Naive thymus-derived CD8-positive, alpha-beta T cell (primary cell): ENCODE measurements at places on chromosomes 6 and 20.

DNA sequence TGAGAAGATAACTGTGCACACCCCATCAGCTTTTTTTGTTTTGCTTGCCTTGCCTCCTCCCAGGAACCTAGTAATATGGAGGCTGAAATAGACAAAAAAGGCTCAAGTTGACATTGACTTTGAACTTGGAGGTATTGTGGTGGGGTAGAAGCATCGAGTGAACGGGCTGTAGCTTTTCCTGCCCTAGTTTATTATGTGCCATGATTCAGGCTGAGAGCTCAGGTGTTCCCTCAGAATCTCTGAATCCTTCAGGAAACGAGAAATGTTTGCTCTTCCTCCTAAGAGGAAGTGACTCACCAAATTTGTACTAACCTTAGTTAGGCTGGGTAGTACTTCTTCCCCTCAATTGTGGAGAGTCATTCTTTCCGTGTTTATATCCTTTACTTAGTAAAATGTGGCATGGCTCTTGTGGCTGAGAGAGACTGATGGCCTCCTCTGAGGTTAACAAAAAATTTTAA, 98.8 kb downstream of the SASH1 start:
- DNase-seq = no peak

DNA sequence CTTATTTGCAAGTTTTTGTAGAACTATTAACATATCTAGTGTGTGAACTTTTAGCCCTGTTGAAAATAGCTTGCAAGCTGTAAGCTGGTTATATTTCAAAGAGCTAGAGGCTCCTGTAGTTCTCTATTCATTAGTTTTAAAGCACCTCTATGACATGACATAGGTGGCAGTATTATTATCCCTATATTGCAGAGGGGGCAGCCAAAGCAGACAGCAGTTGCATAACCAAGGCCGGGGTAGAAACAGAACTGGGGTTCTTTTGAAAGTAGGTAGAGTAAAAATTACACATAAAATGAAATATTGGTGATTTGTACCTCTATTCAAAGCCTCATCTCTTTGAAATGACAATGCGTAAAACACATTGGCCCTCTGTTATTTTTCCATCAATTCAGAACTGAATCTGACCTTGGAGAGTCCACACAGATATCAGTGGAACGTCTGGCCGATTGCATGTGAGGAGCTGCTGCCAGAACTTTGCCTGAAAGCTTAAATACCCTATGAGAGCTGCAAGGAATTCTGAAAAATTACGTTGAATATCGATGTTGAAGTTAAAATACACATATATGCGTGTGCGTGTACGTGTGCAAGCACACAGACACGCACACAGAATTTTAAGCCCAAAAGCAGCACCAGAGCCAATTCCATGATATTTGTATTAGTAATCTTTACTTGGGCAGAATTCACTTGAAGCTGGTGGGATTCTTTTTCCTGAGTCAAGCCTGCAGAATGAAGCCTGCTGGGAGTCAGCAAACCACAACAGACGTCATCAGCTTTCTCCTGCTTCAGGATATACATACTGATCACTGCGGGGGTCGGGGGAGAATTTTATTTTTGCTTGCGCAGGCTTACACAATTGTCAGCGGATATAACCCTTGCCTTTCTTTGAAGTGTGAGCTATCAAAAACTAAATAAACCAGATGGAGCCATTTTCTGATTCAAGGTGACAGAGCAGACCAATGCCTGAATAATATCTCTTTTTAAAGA, 163.2 kb downstream of the PDE7B start:
- DNase-seq = no peak

DNA sequence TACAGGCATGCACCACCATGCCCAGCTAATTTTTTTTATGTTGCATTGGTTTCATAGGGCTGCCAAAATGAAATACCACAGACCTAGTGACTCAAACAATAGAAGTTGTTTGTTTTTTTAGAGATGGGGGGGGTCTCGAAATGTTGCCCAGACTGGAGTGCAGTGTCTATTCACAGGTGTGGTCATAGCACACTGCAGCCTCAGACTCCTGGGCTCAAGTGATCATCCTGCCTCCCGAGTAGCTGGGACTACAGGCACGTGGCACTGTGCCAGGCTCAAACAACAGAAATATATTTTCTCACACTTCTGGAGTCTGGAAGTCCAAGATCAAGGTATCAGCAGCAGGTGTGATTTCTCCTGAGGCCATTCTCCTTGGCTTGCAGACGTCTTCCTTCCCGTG, 6.6 kb upstream of the SLC16A10 start:
- DNase-seq = no peak

- no peak for DNase-seq
Measured at GRCh38 chr6:137638926-137639706, 144.9 kb upstream of the OLIG3 start.

- DNase-seq = no peak
Measured at GRCh38 chr20:59684685-59685242, 80.4 kb downstream of the PHACTR3 start.

DNA sequence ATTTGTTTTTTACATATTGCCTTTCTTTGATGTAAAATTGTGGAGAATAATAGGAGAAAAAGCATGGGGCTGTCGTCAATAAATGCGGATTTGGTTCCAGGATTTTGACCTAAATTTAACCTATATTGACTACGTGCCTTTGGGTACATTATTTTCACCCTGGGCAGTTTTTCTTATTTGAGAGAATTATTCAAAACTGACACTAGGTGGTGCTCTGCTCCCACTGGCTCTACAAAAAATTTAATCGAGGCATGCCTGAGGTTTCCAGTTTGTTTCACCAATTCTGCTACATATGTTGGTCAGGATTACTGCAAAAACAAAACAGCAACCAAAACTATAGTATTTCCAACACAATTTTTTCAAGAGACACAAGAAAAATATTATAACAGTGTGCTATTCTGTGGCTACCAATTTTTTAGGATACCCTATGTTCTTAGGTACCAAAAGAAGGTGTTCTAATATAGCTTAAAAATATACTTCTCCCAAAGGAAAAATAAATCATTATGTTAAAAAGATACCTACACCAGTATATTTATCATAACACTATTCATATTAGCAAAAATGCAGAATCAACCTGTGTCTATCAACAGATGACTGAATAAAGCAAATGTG, 48.6 kb upstream of the FABP7 start:
- no peak for DNase-seq

DNA sequence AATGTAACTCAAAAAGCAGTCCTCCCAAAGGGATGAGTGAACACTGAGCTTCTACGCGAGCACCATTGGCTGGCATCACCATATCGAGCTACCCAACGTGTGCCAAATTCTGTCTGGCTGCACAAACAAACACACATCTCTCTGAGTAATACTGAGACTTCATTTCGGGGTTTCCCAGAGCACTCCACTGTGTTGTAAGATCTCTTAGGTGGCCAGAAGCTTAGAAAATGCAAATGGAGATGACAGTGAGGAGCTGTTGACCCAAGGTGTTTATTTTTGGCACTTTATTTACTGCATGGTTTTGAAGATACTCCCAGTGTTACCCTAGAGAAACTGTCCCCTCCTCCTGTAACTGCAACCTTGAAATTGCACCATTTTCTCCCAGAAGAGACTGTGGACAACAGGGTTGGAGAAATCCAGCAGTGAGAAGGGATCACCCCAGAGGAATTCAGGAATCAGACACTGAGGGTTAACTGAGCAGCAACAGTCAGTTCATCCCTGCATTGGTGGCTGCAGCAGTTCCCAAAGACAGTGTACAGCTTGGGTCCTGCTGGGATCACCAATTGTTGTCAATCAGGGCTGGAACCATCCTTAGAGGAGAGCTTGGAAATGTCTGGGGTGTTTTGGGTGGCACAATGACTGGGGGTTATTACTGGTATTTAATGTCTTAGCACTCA, 1.0 kb upstream of the RIPOR2 start:
- DNase-seq = peak; percentile 66

DNA sequence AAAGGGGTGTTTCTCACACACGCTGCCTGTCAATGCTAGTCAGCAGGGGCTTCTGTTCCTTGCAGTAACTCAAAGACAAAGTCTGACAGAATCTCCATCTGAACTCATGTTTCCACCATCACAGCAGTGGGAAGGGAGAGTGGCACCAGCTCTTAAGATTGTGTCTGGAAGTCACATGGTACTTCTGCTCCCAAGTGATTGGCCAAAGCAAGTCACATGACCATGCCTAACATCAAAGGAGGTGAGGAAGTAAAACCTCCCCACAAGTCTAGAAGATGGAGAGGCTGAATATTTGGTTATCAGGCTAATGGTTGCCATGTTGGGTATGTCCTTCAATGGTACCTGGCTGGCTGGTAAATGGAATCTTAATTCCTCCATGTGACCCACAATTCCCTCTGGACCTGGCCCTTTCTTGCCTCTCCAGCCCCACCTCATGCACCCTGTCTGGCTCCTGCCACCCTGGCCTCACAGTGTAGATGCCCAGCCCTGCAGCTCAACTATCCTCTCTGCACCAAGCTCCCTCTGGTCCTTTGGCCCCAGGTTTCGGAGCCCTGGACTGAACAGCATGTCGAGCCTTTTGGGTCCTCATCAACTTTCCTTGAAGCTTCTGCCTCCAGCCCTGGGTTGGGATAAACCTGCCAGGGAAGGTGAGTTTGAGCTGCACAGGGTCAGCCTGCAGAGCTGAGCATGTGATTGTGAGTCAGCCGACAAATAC, 51.0 kb upstream of the PMEPA1 start:
- no peak for DNase-seq

GRCh38 chr6:76768556-76768955, 694.7 kb downstream of the HTR1B start:
- DNase-seq = no peak

GRCh38 chr6:100311707-100312251, 152.9 kb downstream of the SIM1 start:
- DNase-seq = no peak

GRCh38 chr20:19683188-19683587, 74.9 kb upstream of the RIN2 start:
- DNase-seq = no peak

DNA sequence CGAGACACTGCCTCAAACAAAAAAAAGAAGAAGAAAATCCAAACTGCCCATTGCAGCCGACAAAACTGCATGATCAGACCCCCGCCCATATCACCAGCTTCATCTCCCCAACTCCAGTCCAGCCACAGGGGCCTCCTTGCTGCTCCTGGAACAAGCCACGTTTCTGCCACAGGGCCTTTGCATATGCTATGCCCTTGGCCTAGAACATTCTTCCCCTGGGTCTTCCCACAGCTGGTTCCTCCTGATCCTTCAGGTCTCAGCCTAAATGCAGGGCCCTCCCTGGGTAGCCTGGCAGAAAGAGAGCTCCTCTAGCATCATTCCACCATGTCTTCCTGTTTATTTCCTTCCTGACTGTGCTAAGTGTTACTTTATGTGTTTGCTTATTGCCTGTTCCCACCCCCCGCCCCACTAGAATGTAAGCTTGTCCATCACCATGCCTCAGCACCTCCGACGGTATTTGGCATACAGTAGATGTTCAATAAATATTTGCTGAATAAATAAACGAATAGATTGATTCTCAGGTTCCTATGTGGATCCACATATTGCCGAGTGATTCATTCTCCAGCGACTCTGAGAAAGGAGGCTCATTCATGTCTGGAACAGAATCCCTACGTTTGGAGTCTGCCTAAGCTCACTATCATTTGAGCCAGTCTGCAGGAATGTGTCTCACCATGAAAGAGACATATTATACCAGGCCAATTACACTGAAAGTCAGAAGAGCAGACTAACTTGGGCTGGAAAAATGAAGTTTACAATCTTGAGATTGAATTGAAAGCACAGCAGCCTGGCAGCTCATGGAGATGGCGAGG, 56.1 kb downstream of the NFATC2 start:
- no peak for DNase-seq

DNA sequence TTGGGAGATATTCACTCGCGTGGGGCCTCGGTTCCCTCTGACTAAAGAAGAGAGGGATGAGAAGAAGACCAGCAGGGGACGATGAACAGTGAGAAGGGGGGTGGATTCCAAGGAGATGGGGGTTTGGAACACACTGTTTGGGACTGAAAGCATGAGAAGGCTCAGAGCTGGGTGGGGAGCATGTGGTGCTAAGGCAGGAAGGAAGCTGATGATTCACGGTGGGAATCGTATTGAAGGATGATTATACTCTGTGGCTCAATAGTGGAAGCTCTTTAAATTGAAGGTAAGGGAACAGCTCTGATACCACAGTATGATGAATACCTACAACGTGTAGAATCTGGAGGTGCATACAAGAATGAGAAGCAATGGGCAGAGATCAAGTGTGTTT, 117.5 kb upstream of the KCNK16 start:
- no peak for DNase-seq

GRCh38 chr6:89449193-89449592, 16.2 kb downstream of the ANKRD6 start:
- DNase-seq = no peak

- no peak for DNase-seq
Measured at GRCh38 chr20:40189621-40190020, 499.4 kb downstream of the MAFB start.

GRCh38 chr6:9593554-9593953, 821.3 kb downstream of the TFAP2A start:
- DNase-seq = no peak

- DNase-seq = no peak
Measured at GRCh38 chr20:13260650-13261279, 39.7 kb downstream of the ISM1 start.

DNA sequence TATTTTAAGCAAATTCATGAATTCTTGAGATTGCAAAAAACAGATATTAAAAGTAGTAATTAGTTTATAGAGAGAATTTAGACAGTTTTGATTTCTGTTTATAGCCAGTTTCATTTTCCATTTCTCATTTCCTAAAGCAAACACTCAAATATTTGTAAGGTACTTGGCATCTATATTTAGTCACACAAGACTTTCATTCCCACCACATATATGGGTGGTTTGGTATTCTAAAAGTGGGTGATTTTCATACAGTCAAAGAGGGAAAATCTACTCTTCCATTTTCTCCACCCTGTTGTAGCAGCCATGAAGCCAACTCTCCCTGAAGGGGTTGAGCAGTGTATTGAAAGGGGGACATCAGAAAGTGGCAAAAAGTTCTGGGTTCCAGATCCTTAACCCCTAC, 181.1 kb upstream of the SUPT3H start:
- no peak for DNase-seq

DNA sequence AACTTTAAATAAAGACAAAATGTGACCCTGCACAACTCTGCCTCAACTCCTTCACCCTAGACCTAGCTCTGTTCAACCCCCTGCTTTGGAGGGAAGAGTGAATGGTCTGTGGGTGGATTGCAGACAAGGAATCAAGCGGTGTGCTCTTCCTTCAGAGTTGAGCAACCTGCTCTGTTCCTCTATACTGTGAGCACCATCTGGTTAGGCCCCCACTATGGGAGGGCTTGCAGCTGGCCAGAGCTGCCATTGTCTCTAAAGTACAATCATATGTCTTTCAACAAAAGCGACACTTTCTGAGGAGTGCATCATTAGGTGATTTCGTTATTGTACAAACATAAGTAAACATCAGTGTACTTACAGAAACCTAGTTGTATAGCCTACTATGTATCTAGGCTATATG, 406.1 kb upstream of the MARCKS start:
- DNase-seq = no peak
